Stimulated activated CD8-positive, alpha-beta memory T cell treated with anti-CD3 and anti-CD28 coated beads, Interleukin-2, amount 100 ng/mL, for 1 hour (primary cell): ENCODE measurements at places on chromosomes 7 and 10.

DNA sequence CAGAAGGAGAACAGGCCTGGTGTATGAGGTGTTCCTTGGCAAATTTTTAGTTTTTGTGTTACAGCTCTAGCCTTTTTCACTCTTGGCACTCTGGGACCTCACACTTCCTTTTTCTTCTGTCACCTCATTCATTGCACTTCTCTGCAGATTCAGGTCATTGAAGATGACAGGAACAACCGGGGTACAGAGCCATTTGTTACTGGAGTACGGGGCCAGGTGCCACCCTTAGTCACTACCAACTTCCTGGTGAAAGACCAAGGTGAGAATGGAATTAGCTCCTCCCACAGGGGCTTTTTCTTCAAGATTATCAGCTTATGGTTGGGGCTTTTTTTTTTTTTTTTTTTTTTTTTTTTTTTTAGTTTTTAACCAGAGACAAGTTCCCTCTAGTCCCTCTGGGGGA lies 18.5 kb upstream of the CHCHD1 start:
- no peak for DNase-seq

- no peak for DNase-seq
Measured at GRCh38 chr10:10797513-10797912, 220.2 kb upstream of the CELF2 start.

- DNase-seq: no peak
Measured at GRCh38 chr7:47474937-47475879, 106.7 kb downstream of the TNS3 start.

DNA sequence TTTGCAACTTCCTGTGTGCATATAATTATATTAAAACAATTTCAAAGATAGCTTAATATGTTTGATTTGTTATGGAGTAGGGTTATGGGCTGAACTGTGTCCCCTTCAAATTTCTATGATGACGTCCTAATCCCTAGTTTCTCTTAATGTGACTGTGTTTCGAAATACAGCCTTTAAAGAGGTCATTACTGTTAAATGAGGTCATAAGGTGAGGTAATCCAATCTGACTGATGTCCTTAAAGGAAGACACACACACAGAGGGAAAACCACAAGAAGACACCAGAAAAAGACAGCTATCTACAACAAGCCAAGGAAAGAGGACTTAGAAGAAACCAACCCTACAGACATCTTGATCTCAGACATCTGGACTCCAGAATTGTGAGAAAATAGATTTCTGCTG lies 407.4 kb downstream of the MAGI2 start:
- no peak for DNase-seq

DNA sequence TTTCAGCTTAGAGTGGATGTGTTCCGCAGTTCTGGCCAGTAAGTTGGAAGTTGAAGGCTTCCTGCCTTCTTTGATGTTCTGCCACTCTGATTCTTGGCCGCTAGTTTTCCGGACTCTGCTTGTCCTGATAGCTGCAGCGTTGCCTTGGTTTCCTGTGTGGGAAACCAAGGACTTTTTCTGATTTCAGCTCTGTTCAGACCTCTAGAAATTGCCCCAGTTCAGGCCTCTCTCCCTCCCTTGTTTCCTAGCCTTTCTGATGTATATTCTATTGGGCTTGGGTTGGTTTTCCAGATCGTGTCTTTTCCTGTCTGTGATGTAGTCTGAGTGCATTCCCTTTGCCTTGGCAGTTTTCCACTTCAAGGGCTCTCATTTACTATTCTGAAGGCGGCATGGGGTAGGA lies 318.7 kb downstream of the BBS9 start:
- DNase-seq: no peak
